ENCODE measurements at places on chromosomes 6 and 20. TPM values are rescaled to one million over a fixed set of nuclear protein-coding genes. Genes with fewer than 3 reads are reported as not detected.

CLIC5 gene
- 5.8 TPM for polyA plus RNA-seq

OR2H2 gene
- not detected for polyA plus RNA-seq

DDR1 gene
- 5.0 TPM for polyA plus RNA-seq

NEURL2 gene
- polyA plus RNA-seq: 3.5 TPM

- H3K27me3 ChIP-seq: no peaks in the 10 kb centered on the region
- no peak overlapping the region for H3K4me3 ChIP-seq
- H3K4me1 ChIP-seq: peaks cover 12% of the 10 kb centered on the region
- H3K27ac ChIP-seq: peak overlapping the region; percentile 85
- DNase-seq: no peak
Measured at GRCh38 chr6:30876039-30876730, 8.1 kb upstream of the DDR1 start.

- H3K4me1 ChIP-seq: no peaks in the 10 kb centered on the region
- H3K27me3 ChIP-seq: no peaks in the 10 kb centered on the region
- no peaks in the 10 kb centered on the region for H3K36me3 ChIP-seq
- no peak for DNase-seq
Measured at GRCh38 chr6:130843575-130844320, 16.5 kb downstream of the SMLR1 start.

GRCh38 chr6:53333439-53334408, 15.0 kb downstream of the ELOVL5 start:
- no peak for DNase-seq
- no peaks in the 10 kb centered on the region for H3K27me3 ChIP-seq
- H3K4me3 ChIP-seq: no peak overlapping the region
- H3K36me3 ChIP-seq: no peaks in the 10 kb centered on the region
- H3K27ac ChIP-seq: peak overlapping the region; percentile 39

- H3K4me1 ChIP-seq: no peaks in the 10 kb centered on the region
- H3K27me3 ChIP-seq: no peaks in the 10 kb centered on the region
- no peaks in the 10 kb centered on the region for H3K36me3 ChIP-seq
- H3K27ac ChIP-seq: no peak overlapping the region
- no peak for DNase-seq
- no peak overlapping the region for H3K4me3 ChIP-seq
Measured at GRCh38 chr20:17395729-17396128, 135.4 kb downstream of the BFSP1 start.

- no peak overlapping the region for H3K27ac ChIP-seq
- no peak overlapping the region for H3K4me3 ChIP-seq
- no peaks in the 10 kb centered on the region for H3K36me3 ChIP-seq
- DNase-seq: no peak
Measured at GRCh38 chr6:39657355-39658135, 67.7 kb downstream of the KIF6 start.

DNA sequence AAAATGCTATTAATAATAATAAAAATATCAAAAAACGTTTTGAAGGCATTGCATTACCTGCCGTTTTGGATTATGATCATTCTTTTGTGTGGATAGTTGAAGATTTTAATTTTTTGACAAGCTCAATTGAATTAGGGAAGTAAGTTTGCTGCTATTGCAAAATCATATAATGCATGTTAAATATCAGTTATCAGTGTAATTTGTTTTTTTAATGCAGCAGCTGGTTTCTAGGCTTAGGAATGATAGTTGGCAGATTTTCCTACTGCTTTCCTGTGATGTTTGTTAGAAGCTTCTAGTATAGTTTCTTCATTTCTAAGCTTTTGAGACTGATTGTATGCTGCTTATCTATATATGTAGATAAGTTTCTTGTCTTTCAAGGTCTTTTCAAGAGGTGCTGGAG, 99.0 kb downstream of the JARID2 start:
- no peak overlapping the region for H3K27ac ChIP-seq
- no peaks in the 10 kb centered on the region for H3K36me3 ChIP-seq
- H3K4me3 ChIP-seq: no peak overlapping the region
- peaks cover 100% of the 10 kb centered on the region for H3K4me1 ChIP-seq

Data from spleen (tissue), 13 donors.